Stimulated activated CD4-positive, alpha-beta T cell treated with anti-CD3 and anti-CD28 coated beads, TNF-alpha, amount 100 ng/mL, for 48 hours (primary cell): ENCODE measurements at places on chromosomes 16 and 17.

DNA sequence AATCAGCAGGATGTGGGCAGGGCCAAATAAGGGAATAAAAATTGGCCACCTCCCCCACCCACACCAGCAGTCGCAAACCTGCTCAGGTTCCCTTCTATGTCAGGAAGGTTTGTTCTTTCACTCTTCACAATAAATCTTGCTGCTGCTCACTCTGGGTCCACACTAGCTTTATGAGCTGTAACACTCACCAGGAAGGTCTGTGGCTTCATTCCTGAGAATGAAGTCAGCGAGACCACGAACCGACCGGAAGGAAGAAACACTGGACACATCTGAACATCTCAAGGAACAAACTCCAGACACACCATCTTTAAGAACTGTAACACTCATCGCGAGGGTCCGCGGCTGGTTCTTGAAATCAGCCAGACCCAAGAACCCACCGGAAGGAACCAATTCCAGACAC lies 115.5 kb upstream of the TBX2 start:
- no peak for DNase-seq

GRCh38 chr17:3647769-3648555 lies 11.4 kb downstream of the CTNS start:
- DNase-seq = peak; percentile 41

GRCh38 chr16:4114257-4115208 lies 1.7 kb downstream of the ADCY9 start:
- no peak for DNase-seq

DNA sequence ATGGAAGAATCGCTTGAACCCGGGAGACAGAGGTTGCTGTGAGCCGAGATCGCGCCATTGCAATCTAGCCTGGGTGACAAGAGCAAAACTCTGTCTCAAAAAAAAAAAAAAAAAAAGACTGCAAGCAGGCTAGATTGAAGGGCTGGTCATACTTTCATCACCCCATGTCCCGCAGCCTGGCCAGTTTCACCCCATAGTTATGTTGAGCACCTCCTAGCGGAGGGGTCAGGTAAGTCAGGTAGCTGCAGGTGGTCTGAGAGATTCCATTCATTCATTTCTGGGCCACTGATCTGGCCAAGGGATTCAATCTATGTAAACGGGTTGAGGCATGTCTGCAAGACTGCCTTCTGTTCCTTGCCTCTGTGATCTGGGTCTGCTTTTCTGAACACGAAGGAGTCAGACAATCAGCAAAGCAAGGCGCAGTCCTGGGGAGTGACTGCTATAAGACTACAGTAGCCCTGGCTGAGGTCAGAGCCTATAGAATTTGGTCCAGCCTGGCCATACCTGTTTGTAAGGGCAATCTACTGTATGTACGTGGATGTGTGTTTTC lies 23.6 kb upstream of the BPTF start:
- no peak for DNase-seq

GRCh38 chr16:19116711-19117449 lies 3.1 kb downstream of the ITPRIPL2 start:
- DNase-seq = no peak

GRCh38 chr17:82436601-82437324 lies 13.8 kb downstream of the CYBC1 start:
- no peak for DNase-seq

- DNase-seq = no peak
These were observed 191.4 kb downstream of the RGS9 start for GRCh38 chr17:65328567-65328966.

GRCh38 chr17:19883537-19884215 lies 15.9 kb upstream of the ULK2 start:
- no peak for DNase-seq

- DNase-seq = no peak
These were observed 310.4 kb downstream of the XYLT1 start for GRCh38 chr16:17160285-17160853.
